ENCODE measurements at places on chromosomes 4 and X. TPM values are rescaled to one million over a fixed set of nuclear protein-coding genes. Genes with fewer than 3 reads are reported as not detected.

The SASH3 gene
- 1.8 TPM for total RNA-seq

The LRPAP1 gene
- 23.5 TPM for total RNA-seq

DNA sequence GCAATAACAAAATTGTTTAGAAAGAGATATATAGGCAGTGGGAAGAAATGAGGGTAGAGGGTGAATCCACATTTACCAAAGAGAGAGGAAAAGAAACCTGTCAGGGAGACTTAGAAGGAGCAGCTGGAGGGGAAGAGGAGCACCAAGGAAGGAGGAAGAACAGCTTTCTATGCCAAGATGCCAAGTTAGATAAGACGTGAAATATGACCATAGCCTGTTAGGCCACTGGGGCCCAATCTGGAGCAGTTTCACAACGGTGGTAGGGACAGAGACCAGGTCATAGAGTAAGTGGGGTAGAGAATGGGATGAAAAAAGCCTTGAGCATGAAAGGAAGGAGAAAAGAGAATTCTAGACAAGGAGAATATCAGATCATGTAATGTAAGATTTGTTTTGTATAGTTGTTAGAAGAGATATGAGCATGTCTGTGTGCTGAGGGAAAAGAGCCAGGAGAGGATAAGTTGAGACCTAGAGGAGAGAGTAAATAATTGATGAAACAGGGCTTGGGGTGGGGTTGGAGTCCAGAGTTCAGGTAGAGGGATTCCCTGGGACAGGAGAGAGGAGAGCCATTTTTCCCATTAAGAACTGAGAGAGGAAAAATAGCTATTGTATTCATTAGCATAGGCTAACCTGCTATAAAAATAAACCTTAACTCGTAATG, 4.4 kb upstream of the SOWAHB start:
- DNase-seq = no peak

DNA sequence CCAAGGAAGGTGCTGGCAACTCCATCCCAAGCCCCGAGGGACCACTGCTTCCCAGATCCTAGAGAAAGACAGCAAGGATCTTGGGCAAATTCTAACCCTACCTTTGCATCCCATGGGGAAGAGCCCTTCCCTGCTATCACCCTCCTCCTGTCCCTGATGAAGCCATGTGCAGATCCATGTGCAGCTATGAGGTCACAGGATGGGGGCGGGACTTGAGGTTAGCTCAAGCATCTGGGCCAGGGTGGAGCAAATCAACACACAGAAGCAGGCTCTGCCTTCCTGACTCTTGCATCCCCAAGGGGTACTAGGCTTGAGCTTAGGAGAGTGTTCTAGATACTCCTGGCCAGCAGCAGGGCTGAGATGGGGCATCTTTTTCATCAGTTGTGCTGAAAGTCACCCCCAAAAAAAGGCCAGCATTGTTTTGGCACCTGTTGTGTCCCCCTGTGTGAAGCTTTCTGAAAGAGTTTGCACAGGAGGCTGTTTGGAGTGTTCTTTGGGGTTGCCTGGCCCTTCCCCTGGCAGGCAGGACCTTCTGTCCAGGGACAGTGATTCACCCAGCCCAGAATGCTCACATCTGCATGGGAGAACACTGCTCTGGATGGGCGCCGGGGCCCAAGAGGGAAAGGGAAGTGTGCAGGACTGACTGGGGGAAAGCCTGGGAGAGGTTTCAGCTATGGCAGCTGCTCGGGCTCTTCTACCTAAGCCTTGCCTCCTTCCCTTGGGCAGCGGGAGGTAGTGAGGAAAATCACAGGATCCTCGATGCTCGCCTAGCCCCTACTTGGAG, 50.8 kb downstream of the PRPS1 start:
- no peak for DNase-seq

GRCh38 chr4:28548594-28548993, 1688.0 kb downstream of the STIM2 start:
- no peak for DNase-seq

DNA sequence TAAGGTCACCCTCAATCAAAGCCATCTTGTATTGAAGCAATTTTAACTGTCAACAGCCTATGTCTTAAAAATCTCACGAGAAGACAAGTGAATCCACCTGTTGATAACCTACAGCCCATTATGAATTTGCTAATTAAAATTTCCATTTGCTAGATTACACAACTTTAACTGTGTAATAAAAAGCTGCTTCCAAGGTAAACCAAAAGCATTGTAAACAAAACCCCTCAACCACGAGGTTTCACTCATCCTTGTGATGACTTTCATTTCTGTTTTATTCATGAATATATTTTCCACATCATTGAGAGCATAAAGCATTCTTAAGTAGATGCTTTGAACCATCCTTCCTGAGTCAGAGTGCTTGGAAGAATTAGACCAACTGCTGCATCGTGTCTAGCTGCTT, 217.5 kb upstream of the GYPA start:
- no peak for DNase-seq
